ENCODE measurements at places on chromosomes 7 and 10.

GRCh38 chr10:130234171-130234965 is 98.2 kb downstream of the GLRX3 start:
- DNase-seq, result no peak

DNA sequence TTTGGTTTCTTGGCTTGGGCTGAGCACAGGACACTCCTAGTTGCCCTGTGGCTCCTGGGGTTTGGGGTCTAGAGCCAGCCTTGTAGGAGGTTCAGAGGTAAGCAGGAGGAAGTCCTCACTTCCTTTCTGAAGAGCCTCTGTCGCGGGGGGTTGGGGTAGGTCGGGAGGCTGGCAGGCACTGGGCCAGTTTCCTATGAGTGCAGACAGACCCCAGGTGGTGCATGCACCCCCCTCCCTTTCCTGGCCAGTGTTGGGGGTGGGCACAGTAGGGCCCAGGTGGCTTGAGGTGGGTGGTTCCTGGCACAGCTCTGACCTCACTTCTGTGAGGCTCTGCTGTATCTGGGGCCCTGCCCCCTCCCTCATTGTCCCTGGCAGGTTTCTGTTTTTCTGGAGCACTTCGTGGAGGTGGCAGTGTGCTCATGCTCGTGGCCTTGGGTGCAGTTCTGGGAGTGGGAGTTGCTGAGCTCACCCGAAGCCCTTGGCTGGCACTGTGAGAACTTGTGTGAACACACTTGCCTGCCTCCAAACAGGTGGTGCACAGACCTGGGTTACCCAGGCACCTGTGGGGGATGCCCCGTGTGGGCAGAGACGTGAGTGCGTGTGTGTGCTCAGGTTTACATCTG is 1.8 kb downstream of the PALD1 start:
- peak; percentile 39 for DNase-seq

DNA sequence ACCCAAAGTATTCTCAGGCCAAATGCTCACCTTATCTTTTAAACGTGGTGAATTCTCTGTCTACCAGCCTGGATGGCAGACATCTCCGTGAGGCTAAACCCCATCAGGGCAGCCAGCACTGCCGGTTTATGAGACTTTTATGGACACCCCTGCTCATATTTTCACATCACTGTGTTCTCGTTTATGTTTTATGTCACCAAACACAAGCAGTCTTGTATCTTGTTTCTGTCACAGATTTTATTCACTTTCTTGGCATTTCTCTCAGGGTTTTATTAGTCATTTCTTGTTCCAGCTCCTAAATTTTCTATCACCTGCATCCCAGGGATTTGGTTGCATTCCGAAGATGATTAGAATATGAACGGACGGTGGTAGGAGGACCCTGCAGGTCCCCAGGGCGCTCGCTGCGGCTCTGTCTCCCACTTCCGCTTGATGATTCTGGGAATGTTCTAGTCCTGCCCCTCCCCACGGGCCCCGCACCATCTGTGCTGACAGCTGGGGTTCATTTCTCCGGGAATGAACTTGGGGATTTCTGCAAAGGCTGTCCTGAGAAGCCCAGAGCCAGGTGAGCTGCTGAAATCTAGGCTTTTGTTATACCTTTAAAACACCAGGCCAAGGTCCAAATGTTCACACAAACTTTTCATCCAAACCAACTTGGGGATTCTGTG is 217.6 kb downstream of the GFRA1 start:
- no peak for DNase-seq

DNA sequence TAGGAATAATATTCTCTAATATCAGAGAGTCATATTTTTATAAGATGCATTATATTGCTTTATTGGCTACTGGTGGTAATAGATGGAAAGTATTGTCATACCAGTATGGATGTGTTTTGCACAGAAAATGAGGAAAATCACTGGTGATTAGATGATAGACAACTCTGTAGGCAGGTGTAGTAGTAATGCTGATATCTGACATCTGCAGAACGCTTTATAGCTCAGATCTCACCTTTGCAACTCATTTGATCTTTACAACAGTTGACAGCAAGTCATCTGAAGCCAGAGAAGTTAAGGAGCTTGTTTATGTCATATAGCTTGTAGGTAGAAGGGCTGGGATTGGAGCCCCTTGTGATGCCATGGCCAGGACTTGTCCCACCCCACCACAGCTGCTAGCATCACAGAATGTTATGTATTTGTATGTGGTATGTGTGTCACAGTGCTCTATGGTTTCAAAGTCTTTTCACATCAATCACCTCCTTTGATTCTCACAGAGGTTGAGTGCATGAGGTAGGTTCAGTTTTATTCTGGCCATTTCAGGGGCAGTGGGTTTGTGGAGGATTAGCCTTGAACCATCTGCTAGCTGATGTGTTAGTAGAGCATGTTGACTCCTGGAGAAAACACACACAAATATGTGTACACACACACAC is 140.0 kb downstream of the SORCS3 start:
- no peak for DNase-seq

DNA sequence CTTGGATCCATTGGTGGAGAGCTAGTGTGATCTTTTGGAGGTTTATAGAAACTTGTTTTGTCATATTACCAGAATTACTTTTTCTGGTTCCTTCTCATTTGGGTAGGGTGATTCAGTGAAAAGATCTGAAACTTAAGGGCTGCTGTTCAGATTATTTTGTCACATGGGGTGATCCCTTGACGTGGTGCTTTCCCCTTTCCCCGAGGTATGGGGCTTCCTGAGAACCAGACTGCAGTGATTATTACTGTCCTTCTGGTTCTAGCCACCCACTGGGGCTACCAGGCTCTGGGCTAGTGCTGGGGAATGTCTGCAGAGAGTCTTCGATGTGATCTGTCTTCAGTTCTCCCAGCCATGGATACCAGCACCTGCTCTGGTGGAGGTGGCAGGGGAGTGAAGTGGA is 1030.0 kb downstream of the GRM8 start:
- DNase-seq, result no peak

- DNase-seq, result no peak
These were observed 8.0 kb downstream of the HNRNPA2B1 start for GRCh38 chr7:26192485-26193087.

DNA sequence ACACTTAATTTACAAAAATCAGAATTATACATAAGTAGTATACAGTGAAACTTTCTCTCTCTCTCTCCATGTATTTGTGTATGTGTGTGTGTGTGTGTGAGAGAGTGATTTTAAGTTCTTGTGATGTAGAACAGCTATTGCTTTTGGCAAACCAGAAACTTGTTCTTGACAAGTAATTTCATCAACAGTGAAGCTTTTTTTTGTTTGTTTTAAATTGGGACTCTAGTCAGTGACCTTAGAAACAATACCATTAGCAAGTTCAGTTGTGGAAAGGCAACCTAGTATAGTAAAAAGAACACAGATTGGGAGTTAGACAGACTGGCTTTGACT is 319.1 kb downstream of the PTEN start:
- DNase-seq, result no peak

DNA sequence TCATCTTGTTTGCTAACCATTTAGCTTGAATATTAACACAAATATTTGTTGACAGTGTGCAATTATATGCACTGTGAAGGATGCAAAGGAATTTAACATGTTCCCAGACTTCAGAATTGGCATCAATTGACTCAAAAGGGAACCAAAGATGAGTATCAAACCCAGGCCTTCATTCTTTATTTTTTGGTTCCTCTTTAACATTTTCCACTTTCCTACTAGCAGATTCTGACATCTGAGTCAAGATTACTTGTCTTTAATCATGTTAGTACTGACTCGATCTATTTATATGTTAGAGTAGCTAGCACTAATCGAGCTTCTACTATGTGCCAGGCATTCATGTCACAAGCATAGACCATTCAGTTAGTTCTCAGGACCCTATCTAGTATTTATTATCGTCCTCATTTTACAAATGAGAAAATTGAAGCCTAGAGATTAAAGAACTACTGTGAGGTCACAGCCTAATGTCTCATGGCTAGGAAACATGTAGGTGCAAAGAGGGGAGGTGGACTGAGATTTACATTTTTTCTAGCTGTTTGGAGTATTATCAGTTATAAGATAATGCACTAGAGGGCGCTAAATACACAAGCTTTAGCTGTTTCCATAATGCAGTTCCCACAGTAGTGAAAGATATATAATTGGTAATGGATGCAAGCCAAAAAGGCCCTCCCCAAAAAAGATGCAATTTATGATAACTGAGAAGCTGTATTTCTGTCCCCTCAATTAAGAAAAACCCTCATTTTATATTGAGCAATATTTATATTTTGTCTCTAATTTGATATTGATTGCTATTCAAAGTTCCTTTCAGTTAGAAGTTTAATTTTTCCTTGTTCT is 32.9 kb upstream of the KMT2E start:
- DNase-seq, result no peak

DNA sequence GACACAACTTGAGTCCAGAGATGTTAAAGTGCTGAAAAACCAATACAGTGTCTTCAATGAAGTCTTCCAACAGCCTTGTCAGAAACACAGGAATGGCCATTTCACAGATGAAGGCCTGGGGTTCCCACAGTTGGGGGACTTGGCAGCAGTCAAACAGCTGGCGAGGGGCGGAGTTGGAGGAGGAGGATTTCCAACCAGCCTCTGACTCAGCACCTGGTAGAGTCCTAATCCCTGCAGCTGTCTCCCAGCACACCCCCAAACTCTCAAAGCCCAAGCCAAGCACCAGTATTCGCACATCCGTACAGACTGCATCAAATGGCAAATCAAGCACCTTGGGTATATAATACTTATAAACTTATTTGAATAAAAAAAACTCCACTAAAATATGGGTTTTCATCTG is 28.0 kb downstream of the CTBP2 start:
- no peak for DNase-seq

DNA sequence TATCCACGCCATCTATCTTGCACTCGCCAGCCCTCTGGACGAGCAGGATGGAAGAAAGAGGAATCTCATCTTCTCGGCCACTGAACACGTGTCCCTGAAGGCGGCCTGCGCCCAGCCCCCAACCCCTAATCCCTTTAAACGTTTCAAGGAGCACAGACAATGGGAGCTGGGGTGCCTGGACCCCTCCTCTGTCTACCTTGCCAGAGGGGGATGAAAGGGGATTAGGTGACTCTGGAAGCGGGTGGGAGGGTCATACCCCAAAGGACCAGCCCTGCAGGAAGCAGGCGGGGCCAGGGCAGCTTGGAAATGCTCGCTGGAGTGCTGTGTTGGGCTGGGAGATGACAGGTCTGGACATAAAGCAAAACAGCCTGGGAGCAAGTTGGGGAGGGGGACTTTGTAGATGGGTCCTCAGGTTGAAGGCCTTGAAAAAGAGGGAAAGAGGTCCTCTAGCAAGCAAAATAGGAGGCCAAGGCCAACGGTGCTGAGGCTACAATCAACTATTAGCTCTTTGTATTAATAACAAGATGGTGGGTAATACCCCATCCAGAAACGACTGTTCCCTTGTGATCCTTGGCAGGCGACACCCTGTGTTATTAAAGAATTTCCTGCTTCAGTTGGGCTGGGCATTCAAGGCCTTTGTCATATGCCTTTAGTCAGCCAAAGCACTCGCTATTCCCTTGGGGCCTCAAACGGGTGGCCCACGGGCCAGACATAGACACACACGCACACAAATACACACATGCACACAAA is 126.5 kb upstream of the UNC5B start:
- peak; percentile 6 for DNase-seq

DNA sequence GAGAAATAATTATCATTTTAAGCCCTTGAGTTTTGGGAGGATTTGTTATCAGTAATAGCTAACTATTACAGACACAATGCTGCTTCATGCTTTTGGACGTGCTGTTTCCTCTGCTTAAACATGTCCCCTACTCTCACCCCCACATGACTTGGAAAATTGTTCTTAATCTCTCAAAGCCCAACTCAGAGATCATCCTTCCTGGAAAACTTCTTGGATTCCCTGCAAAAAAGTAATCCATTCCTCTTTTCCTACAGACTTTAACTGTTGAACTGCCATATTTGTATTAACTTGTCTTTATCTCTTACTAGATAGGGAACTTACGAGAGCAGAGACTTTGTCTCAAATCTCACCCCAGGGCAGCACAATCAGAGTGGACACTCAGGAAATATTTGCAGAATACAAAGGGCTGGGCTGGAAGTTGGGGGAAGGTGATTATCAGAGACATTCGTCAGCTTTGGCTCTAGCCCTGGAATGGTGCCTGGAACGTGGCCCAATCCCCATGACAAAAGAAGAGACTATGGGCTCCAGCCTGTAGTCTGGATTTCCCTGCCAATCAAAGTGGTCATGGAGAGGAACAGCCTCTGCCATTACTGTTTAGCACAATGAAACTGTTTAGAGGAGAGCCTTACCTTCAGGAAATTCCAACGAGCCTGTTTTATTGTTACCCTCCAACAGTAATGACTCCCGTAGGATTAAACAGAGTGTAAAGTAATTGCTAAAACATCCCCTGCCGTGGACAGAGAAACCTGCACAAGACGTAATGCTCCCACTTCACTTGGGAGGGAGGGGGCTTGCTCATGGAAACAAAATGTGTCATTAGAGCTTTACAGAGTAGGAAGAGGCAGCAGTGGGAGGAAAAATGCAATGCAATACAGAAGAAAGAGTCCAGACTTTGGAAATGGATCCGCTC is 140.4 kb upstream of the AUTS2 start:
- no peak for DNase-seq

GRCh38 chr10:58360412-58361004 is 24.7 kb upstream of the TFAM start:
- no peak for DNase-seq

GRCh38 chr7:114959931-114960330 is 38.0 kb downstream of the MDFIC start:
- no peak for DNase-seq

DNA sequence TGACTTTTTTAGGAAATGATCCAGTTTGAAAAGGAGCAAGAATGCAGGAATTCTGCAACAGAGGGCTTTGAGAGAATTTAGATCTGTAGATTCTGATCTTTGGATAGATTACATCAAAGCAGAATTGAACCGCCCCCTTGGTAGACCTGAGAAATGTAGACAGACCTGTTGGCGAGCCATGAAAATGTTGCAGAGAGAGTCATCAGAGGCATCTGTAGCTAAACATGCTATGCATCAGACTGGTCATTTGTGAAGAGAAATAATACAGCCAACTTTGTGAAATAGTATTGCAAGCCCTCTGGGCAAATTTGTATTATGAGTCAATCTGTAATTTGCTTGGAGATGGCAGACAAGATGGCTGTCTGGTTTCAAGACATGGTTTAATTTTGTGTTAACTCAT is 4.3 kb upstream of the C1GALT1 start:
- DNase-seq, result no peak

GRCh38 chr7:87912121-87912520 is 21.9 kb upstream of the ADAM22 start:
- DNase-seq, result no peak

GRCh38 chr7:129872054-129872453 is 80.7 kb downstream of the UBE2H start:
- DNase-seq, result peak; percentile 38

- no peak for DNase-seq
These were observed 22.3 kb downstream of the CALML3 start for GRCh38 chr10:5546891-5547680.

DNA sequence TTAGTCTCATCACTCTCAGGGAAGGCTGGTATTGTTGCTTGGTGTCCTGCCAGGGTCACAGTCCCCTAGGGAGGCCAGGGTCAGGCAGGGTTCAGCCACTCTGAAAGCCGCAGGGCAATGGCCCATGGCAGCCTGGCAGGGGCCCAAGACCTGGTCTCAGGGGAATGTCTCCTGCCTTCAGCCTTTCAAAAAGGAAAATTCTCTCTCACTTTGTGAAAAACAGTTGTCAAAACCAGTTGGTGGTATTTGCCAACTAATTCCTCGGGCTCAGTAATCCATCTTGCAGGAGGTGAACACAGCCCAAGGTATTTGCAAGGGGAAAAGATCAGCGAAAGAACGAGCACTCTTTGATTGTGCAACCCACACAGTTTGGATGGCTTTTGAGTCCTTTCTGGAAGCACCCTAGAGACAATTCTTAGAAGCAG is 101.5 kb downstream of the JCAD start:
- no peak for DNase-seq
